H7 (cell line): ENCODE measurements at places on chromosomes 12 and 14.

DNA sequence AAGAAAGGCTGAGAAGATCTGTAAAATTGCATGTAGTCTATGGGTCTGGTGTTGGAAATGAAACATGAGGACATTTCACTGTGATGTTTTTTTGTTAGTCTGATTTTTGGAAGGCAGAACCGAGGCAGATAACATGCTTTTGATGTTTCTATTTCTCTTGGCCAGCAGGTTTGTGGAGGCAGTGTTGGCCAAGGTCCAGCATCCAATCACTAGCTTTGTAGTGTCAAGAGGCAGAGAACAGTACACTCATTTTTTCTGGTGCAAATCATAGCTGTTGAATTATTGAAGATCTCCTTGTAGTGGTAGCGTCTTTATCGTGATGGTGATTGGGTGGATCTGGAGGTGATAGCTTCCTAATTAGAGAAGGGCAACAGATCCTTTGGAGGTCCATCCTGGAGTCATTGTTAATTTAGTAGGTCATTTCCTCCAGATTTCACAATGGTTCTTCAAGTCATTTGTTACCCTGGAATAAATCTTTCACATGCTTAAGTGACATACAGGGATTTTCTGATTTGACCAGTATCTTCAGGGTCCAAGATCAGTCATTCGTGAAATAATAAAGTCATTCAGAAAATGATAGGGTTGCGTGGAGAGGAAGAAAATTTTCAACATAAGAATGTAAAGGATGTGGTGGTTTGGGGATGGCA lies 252.4 kb upstream of the CPNE8 start:
- DNase-seq: no peak

DNA sequence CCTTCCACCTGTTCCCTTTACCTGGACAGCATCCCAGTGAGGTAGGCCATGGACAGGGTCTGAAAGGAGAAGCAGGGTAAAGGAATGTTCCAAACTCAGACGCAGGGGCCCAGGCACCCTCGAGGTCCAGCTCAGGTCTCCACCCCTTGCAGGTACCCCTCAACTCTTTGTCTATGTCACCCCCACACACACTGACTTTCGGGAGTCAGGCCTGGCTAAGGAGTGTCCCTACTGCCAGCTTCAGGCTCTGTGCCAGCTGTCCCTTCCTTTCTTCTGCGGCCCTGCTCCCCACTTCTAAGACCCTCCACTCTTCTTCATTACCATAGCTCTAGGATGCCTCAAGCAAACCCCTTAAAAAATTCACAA lies 13.6 kb downstream of the FAIM2 start:
- no peak for DNase-seq

GRCh38 chr12:14774074-14774905 lies 29.0 kb downstream of the WBP11 start:
- DNase-seq: peak; percentile 94

- no peak for DNase-seq
These were observed 6.6 kb downstream of the CAPRIN2 start for GRCh38 chr12:30748147-30748546.
